ENCODE measurements at places on chromosomes 1 and 21.
A peak's percentile ranks its signal among the peaks of the same experiment; 100 is the strongest.

DNA sequence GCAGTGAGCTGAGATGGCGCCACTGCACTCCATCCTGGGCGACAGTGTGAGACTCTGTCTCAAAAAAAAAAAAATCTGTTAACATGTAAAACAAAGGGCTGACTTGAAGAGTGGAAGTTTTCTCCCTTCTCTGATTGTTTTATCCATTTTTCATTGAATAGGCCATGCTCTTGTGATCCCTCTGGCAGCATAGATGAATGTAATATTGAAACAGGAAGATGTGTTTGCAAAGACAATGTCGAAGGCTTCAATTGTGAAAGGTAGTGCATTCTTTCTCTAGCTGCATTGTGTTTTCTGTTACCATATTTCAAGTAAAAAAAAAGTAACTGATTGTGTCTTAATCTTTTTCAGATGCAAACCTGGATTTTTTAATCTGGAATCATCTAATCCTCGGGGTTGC, 69.6 kb upstream of the LAMC2 start:
- no peak for DNase-seq

GRCh38 chr1:165296205-165296604, 60.3 kb downstream of the LMX1A start:
- no peak for DNase-seq

- DNase-seq: no peak
Observed at GRCh38 chr1:219801156-219801820, 127.1 kb downstream of the SLC30A10 start.

- no peak for DNase-seq
Observed at GRCh38 chr1:197481101-197481500, 213.0 kb downstream of the CRB1 start.

GRCh38 chr1:25683731-25684130, 67.1 kb downstream of the MAN1C1 start:
- DNase-seq: no peak

GRCh38 chr1:31576743-31577455, 584 bp downstream of the TINAGL1 start:
- no peak for DNase-seq

GRCh38 chr1:70277875-70278274, 56.7 kb downstream of the SRSF11 start:
- DNase-seq: no peak

GRCh38 chr1:1344655-1345361, 4.4 kb downstream of the DVL1 start:
- no peak for DNase-seq

DNA sequence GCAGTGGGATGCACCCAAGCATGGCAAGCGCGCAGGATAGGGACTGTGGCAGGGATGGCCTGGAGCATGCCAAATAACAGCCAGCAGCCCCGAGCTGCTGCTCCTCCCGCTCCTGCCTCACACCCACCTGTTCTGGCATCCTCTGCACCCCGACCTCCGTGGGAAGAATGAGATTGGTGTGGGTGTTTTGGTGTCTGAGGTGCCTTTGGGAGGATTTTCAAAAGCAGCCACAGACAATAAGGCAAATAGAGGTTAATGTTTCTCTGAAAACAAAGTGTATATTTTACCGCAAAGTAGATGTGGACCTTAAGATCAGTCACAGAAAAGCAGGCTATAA, 35.5 kb downstream of the IGFN1 start:
- no peak for DNase-seq

DNA sequence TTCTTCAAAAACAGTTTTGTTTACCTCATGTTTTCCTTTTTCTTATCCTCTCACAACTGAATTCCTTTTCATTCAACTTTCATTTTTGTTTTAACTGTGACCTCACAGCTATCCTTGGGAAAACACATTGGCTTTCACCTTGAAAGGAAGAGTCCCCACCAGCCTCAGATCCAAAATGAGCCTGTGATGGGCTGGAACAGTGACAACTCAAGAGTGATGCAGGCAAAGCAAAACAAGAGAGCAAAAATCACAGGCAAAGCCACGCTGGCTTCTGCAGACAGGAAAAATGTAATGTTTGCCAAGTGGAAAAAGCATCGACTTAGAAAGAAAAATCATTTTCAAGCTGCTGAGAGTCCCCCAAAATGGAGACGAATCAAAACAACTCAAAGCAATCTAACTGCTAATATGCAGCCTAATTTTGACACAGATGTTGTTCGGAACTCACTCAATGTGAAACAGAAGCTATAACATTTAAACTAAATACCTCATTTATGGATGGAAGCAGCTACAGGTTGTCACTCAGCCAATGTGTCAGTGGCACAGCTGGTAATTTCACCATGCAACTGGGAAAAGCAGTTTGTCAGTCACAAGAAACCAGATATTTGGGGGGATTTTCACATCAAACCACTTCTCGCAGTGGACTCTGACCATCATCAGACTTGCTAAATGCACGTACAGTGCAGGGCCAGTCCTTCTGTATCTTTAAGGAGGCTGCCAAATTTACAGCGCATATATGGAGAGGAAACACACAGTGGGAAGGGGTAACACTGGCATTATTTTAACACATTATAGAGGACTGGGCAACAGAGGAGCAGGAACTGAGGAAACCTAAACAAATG, 50.7 kb downstream of the ALG14 start:
- DNase-seq: no peak

DNA sequence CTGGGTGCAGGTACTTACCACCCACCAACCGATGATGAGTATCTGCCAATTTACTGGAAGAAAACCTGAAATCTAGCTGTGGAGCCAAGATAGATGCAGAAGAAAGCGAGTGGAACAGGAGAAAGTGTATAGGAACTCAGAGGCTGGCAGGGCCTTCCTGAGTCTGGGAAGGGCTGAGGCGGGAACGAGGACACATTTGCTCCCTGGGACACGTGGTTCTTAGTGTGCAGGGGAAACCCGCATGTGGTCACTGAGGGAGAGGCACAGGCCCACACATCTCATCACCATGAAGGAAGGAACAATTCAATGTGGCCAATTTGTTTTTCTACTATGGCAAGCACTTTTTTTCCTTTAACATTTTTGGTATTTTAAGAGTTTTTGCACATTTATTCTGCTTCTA, 8.2 kb downstream of the RYR2 start:
- no peak for DNase-seq

DNA sequence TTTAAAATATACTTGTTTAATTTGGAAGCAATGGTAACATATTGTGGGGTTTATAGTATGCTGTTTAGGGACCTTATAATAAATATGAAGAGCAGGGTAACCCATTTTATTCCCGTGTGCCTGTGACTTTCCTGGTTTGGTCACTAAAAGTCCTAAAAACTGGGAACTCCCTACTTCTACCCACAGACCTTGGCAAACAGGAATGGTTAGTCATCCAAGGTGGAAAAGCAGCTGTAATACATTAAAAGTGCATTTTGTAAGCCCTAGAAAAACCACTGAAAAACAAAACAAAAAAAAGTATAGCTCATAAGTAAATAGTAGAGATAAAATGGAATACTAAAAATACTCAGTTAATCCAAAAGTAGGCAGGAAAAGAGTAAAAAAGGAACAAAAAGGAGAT, 538.9 kb downstream of the LMO4 start:
- no peak for DNase-seq

- DNase-seq: no peak
Observed at GRCh38 chr1:31745096-31745945, 18.8 kb downstream of the ADGRB2 start.

- DNase-seq: no peak
Observed at GRCh38 chr1:149963358-149963757, 26.7 kb upstream of the MTMR11 start.

DNA sequence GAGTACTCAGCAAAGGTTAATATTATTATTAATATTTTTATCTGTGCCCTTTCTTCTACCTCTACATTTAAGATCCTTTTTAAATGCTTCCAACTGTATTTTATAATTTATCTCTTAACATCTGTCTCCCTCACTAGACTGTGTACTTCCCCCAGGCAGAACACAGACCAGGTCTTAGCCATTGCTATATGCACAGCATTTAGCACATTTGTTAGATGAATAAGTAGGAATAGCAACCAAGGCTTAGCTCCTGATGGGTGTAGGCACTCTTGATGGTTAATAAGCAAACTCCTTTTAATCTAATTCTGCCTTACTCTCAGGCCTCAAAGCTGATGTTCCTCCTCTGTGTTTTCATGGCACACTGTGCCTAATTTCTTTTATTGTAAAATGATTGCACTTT, 83.7 kb upstream of the GNG12 start:
- DNase-seq: no peak

GRCh38 chr1:33007190-33008050, 29.3 kb downstream of the AK2 start:
- peak; percentile 57 for DNase-seq

DNA sequence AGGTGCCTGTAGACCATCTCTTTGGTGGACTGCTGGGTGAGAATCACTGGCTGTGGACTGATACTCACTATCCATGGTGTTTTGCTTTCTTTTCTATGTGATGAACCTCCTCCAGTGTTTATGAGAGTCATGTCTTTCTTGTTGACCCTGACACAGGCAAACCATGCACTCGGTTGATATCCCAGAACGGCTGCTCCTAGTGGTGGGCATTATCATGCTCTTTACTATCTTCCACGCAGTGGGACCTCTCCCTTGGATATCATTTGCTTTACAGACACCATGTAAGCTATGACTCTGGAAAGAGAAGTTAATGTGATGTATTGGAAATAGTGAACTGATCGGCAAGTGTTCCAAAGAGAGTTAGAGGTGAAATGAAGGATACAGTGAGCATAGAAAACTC, 1455.6 kb downstream of the BRINP3 start:
- DNase-seq: no peak

GRCh38 chr1:55617288-55617982, 402.3 kb upstream of the USP24 start:
- DNase-seq: no peak

DNA sequence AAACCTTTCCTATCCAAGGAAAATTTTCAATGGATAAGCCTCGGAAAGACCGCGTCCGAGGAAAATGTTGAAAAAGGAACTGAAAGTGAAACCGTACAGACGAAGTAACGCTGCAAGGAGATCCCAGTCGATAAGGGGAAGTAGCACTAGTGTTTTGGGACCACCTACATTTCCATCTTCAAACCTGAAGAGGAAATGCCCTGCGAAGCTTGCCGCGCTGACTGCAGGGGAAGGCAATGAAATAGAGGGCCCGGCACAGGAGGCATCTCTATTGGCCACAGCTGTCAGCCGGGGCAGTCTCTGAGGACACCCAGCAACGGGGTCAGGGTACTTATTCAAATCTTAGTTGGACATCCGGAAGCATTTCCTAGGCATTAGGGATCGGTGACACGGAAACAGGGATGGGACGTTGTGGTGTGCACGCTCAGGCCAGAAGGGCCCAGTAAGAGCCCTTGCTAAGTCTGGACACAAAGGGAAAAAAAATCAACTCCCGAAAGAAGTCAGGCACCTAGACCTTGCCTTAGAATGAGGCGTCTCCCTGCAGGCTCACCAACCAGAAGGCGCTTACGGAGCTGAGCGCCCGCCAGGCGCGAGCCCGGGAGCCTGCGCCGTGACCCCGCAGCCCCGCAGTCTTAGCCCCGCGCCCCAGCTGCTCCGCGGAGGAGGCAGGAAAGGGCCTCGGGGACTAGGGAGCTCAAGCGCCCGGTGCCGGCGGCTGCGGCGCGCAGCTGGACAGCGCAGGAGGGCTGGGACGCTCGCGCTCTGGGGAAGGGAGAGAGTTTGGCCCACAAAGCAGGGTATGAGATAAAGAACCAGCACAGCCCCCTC, 655 bp downstream of the USF1 start:
- peak; percentile 56 for DNase-seq

DNA sequence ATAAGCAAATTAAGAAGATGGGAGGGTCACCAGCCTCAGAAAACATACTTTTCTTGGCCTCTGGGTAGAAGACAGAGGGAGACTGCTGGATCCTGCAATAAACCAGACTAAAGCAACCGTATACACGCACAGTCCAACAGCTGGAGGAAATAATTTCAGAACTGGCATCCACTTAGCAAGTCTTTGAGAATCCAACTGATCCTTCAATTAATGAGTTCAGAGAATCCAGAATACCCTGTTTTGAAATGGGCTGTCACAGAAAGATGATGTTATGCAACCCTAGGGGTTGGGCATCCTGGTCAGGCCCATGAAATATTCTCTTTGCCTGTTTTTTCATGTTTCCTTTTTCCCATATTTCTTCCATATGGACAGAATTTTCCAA, 134.0 kb upstream of the MAGI3 start:
- no peak for DNase-seq

- DNase-seq: no peak
Observed at GRCh38 chr21:35332841-35333426, 283.8 kb upstream of the RUNX1 start.

DNA sequence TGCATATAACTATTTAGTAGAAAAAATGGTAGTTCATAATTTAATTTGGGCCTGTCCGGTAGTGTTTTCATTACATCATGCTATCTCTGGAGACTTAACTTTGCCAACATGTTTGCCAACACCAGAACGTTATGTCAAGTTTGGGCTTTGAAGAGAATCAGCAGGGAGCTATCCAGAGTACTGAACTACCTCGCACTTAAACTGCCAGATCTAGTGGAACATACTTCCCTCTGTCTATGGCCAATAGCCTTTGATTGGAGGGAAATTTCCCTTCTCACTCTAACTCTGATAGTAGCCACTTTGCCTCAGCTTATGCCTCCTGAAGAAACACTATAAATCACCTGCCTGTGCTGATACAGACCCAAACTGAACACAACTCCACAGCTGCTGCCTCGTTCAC, 10.0 kb downstream of the LRRC53 start:
- no peak for DNase-seq

GRCh38 chr21:32463889-32464300, 51.4 kb downstream of the EVA1C start:
- no peak for DNase-seq

DNA sequence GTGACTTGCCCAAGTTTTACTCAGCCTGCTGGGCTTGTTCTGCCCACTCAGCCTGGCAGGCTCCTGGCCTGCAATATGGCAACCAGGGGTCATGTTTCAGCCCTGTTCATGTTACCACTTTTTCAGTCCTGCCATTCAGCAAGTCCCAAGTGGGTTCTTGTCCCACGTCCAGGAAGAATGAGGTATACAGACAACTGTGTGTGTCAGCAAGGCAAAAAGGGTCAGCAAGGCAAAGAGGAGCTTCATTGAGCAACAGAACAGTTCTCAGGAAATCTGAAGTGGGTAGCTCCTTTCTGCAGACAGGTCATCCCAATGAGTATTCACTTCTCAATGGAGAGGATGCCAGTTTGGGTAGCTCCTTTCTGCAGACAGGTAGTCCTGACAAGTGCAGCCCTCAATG, 1233.3 kb upstream of the B3GALT2 start:
- DNase-seq: no peak

Measured in putamen (tissue), 1 donor.